ENCODE measurements at places on chromosomes 16 and 17.

DNA sequence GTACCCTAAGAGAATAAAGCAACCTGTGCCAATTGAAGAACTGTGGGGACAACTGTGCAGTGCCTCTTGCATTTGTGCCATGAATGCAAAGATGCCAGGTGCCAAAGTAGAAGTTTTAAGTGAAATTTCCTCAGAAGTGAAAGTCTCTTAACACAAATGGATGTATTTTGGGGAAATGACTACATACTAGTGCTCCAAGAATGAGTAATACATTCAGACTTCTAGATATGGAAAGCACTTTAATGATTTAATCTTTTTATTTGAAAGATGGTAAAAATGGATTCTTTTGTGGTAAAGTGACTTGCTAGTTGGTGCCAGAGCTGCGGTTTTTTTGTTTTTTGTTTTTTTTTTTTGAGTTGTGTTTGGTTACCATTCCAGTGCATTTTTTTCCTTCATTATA, 15.0 kb downstream of the UTP18 start:
- no peak for DNase-seq

DNA sequence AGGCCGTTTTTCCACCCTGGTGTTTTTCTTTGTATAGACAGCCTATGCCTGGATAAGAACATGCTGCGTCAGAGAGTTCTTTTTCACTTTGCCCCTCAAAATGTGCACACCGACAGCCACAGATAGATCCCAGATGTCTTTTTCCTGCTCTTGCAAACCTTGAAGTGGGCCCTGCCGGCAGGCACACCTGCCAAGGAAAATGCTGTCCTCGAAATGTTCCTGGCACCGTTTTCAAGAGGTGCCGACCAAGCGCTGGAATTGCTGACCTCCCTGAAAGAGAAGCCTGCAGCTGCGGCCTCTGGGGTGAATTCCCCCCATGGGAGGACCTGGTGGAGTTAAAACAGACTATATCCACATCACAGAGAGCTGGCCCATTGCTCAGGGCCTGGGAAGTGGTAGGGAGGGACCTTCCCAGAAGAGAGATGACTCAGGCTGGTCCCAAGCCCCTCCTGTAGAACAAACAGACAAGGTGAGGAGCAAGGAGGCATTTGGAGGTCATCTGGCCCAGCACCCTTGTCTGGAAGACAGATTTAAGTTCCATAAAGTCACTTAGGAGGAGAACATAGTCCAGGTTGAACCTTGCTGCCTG, 668.1 kb downstream of the MAF start:
- no peak for DNase-seq

DNA sequence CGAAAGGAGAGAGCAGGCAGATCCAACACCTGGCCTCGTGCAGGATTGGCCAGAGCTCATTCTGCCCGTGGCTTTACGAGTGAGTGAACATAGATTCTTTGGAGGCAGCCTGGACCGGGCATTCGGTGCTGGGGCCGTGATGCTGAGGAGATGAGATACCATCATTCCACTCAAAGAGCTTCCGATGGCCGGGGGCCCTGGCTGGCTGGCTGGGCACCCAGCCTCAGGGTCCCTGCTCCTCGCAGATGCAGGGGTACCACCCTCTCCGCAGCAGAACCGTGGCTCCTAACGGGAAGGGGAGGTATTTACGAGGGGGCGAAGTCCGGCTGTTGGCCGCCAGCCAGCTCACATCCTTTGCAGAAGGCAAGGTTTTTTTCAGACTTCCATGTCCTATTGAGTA, 66.1 kb upstream of the FOXF1 start:
- DNase-seq = no peak

- DNase-seq = no peak
These were observed 13.3 kb downstream of the PROCA1 start for GRCh38 chr17:28698253-28698941.

GRCh38 chr16:55706739-55707384, 51.1 kb downstream of the SLC6A2 start:
- no peak for DNase-seq

GRCh38 chr16:1278477-1278876, 22.6 kb downstream of the TPSD1 start:
- no peak for DNase-seq

GRCh38 chr17:58755577-58756245, at the start of gene PPM1E:
TSS of gene PPM1E (plus strand) at chr17:58755854.
- DNase-seq = peak; percentile 47

DNA sequence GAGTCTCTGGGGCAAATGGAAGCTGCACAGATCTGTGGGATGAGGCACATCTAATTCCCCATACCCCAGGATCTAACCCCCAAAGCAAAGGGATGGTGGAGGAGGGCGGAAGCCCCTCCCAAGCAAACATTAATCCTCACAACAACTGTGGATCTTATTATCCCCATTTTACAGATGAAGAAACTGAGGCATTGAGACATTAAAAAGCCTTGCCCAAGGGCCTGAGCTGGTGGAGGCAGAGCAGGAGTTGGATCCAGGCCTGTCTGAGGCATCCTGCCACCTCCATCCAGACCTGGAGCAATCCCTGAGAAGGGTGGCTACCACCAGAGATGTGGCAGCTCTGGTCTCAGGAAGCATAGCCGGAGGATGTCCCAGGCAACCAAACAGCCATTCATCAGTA, 17.7 kb upstream of the CBFB start:
- DNase-seq = no peak
